ENCODE measurements at places on chromosomes 2 and 18.

DNA sequence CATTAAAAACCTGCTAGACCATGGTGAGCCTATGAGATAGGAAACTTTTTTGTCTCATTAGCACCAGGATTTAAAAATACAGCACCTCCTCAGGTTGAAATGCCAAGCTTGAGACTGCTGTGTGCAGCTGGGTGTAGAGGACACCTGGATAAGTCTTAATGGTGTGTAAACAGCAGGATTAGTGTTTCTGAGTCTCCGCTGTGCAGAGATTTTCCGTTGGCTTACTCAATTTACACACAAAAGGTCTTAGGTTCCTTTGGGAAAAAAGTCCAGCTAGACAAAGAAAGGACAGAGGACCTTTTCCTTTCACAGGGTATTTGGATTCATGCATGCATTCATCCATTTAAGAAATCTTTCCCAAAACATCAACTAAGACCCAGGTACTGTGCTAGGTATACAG lies 168.1 kb downstream of the NRXN1 start:
- no peak for DNase-seq

GRCh38 chr2:63861220-63861822 lies 19.6 kb downstream of the UGP2 start:
- DNase-seq, result peak; percentile 19

- DNase-seq, result no peak
Observed at GRCh38 chr2:103734911-103735310, 973.1 kb downstream of the TMEM182 start.

DNA sequence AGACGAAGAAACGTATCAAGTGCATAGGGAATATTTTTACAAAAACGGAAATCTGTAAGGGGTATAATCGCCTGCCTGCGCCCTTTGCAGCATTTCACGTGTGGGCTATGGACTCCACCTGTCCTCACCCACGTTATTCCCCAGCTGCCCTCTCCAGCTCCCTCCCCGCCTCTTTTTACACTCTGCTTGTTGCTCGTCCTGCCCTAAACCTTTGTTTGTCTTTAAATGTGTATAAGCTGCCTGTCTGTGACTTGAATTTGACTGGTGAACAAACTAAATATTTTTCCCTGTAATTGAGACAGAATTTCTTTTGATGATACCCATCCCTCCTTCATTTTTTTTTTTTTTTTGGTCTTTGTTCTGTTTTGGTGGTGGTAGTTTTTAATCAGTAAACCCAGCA lies 169.4 kb upstream of the SIX3 start:
- DNase-seq, result no peak

All from stimulated activated CD8-positive, alpha-beta memory T cell treated with anti-CD3 and anti-CD28 coated beads, Interleukin-4, amount 100 ng/mL, for 4 hours (primary cell).